ENCODE measurements at places on chromosomes 2 and 18.

GRCh38 chr2:127700527-127701192 lies 637 bp upstream of the SFT2D3 start:
- no peak for DNase-seq

GRCh38 chr18:76546436-76546835 lies 51.4 kb upstream of the ZNF516 start:
- DNase-seq = no peak

- DNase-seq = no peak
These were observed 23.6 kb upstream of the CATIP start for GRCh38 chr2:218332920-218333645.

GRCh38 chr2:120393456-120393855 lies 47.5 kb downstream of the INHBB start:
- DNase-seq = no peak

GRCh38 chr18:78757014-78757413 lies 222.6 kb upstream of the SALL3 start:
- DNase-seq = no peak

DNA sequence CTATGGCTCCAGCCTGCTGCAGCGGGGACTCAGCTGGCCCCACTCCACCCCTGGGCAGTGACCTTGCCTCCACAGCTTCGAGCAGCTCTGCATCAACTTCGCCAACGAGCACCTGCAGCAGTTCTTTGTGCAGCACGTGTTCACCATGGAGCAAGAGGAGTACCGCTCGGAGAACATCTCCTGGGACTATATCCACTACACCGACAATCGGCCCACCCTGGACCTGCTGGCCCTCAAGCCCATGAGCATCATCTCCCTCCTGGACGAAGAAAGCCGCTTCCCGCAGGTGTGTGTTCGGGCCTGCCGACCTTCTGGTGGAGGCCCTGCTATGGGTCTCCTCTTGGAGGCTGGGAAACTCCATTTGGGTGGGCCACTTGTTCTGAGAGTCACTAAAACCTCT lies 48.6 kb downstream of the MYO7B start:
- DNase-seq = no peak

All from stimulated activated effector memory CD8-positive, alpha-beta T cell treated with anti-CD3 and anti-CD28 coated beads, Interleukin-12 subunit alpha, Interleukin-12 subunit beta, amount 100 ng/mL, for 72 hours (primary cell).